ENCODE measurements at places on chromosomes 7 and 10. TPM values are rescaled to one million over a fixed set of nuclear protein-coding genes. Genes with fewer than 3 reads are reported as not detected.

DNA sequence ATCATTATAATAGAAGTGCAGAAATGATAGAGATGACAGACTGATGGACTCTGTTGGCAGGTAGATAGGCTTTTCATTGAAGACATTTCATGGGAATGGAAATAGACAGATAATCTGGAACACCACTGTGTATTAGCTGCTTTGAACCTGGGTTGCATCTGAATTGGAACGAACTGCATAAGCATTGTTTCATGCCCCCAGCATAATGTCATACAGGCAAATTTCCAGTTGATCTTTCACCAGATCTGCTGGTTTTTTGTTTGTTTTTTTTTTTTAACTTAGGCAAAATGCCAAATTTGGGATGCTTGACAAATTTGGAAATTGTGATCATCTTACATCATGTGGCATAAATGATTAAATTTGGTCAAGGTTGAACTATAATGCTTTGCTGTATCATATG lies 172.1 kb upstream of the AOAH start:
- no peak for DNase-seq

GRCh38 chr7:23470330-23471105 lies at the start of gene IGF2BP3:
IGF2BP3 (minus strand) TSS chr7:23470491; CDS start chr7:23470110, 381 bp downstream.
- no peak for DNase-seq

DNA sequence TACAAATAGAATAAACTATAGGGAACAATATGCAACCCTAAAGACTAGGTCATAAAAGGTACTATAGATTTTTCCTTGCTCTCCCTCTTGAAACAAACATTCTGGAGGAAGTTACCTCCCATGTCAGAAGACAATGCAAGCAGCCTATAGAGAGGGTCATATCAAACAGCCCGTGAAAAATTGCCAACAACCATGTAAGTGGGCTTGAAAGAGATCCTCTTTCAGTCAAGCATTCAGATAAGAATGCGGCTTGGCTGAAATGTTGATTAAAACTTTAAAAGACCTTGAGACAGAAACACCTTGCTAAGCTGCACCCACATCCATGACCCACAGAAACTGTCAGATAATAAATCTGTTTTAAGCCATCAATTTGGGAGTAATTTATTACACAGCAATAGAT lies 526.6 kb upstream of the GHITM start:
- DNase-seq = no peak

DNA sequence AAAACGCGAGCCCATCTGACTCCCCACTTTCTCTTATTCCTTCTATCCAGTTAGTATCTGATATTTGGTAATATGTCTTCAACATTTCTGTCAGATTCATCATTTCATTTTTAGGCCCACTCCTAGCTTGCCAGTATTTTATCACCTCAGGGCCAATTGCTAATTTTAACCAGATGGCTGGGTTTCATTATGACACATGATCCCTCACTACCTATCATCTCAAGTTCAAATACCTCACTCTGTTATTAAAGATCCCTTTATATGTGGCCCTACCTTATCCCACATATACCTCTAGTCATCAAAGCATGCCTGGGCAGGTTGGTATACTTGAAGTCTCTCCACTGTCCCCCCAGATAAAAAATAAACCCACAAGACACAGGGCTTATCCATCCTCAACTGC lies 104.9 kb downstream of the RNLS start:
- DNase-seq = no peak

The PARP12 gene
- 7.5 TPM for total RNA-seq

The CLDN4 gene
- total RNA-seq = 0.41 TPM

Data from right atrium auricular region (tissue), 2 donors.